Fibroblast of mammary gland (primary cell): ENCODE measurements at places on chromosomes 2 and 18.
A peak's percentile ranks its signal among the peaks of the same experiment; 100 is the strongest.

DNA sequence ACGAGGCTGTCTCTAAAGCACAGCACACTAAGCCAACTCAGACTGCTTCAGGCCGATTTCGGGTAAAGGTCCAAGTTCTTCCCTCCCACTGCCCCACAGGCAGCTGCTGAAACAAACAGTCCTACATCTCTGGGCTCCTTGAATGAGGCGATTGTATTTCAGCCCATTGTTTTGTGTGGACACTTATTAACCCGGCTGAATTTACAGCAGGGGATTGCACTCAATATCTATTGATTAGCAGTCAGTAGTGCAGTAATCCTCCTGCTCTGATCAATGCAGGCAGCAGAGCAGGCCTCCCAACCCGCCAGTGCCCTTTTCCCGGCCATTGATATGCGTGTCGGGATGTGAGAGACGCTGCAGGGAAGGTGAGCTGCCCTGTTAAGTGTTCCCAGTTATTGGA lies 330.1 kb downstream of the CMPK2 start:
- DNase-seq, result no peak

DNA sequence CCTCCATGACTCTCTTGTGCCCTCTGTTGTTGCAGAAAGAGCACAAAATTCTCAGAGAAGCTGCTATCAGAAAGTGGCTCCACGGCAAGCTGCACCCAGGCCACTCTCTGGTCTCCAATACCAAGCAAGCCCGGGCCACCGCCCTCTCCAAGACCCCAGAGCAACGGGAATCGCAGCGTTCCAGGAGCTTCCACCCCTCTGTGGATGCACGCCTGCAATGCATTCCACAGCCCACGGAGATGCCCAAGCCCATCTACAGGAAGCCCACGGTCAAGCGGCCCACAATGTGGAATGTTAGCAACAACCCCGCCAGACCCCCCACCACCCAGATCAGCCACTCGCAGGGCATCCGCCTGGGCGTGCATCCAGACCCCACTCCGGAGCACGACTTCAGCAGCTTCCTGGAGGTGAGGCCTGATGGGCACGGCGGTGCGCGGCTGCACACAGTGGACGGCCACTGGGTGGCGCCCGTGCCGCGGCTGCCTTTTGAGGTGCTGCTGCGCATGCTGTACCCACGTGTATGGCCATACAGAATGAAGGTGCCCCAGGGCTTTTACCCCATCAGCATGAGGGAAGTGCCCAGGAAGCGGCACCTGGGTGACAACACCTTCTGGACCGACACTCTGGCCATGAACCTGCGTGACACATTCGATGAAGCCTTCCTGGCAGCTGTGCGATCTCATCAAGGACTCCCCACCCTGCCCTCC lies 6.3 kb downstream of the ANKRD53 start:
- DNase-seq, result peak; percentile 47

DNA sequence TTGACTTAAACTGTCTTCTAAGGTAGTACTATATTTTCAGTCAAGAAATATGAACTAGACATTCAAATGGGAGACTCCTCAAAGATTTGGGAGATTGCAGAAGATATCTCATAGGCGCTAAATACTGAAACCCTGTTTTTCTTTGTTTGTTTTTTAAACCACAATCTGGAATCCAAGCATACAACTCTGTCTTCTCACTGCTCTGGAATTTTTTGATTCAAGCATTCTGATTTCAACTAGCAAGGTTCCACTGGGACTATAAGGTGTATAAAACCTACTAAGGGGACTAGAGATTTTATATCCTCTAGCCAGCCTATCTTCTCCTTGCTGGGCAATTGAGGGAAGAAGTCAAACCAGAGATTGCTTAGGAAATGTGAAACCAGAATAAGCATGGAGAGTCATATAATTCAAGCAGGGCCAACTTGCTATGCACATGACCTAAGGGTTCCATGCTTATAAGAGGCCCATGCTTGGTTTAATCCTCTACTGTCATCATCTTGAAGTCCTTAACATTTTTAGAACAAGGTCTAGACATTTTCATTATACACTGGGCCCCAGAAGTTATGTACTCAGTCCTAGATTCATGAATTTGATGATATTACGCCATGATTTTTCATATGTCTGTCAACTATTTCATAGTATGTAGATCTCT lies 405.5 kb downstream of the PARD3B start:
- DNase-seq, result no peak

DNA sequence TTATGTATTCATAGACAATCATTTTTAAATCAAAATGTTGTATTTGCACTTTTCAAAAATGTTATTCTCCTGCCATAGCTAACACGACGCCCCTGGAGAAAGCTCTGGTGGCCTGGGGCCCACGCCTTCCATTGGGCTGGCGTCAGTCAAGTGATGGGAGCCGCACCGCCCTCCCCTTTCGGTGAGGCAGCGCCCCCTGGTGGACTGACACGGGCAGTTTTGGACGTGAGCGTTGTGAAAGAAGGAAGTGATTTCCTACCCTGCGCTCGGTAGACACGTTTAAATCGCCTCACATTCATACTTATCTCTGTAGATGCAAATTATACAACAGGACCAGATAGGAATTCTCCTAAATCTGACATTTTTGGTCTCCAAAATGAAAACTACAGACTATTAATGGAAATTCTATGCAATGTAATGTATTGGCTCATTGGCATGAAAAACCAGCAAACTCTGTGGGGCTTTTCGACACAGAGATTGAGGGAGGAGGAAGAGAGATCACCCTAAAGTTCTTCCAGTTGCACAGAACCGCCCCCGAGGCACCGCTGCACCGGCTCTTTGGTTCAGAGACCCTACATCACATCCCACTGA lies 326.2 kb upstream of the SOX11 start:
- DNase-seq, result no peak

GRCh38 chr2:8511868-8512612 lies 169.8 kb upstream of the ID2 start:
- peak; percentile 70 for DNase-seq

GRCh38 chr18:79241755-79242154 lies 154.0 kb upstream of the NFATC1 start:
- no peak for DNase-seq

GRCh38 chr18:48297139-48297538 lies 112.0 kb downstream of the ZBTB7C start:
- DNase-seq, result no peak
